Ascending aorta (tissue), 2 donors: ENCODE measurements at places on chromosomes 1 and 21. TPM values are rescaled to one million over a fixed set of nuclear protein-coding genes. Genes with fewer than 3 reads are reported as not detected.

CD5L gene
- not detected for total RNA-seq

GLMN gene
- total RNA-seq, result 9.8 TPM

OR2T33 gene
- not detected for total RNA-seq

IFNAR2 gene
- total RNA-seq, result 30.3 TPM

B4GALT2 gene
- total RNA-seq, result 93.2 TPM
